ENCODE measurements at places on chromosomes 5 and 9.

DNA sequence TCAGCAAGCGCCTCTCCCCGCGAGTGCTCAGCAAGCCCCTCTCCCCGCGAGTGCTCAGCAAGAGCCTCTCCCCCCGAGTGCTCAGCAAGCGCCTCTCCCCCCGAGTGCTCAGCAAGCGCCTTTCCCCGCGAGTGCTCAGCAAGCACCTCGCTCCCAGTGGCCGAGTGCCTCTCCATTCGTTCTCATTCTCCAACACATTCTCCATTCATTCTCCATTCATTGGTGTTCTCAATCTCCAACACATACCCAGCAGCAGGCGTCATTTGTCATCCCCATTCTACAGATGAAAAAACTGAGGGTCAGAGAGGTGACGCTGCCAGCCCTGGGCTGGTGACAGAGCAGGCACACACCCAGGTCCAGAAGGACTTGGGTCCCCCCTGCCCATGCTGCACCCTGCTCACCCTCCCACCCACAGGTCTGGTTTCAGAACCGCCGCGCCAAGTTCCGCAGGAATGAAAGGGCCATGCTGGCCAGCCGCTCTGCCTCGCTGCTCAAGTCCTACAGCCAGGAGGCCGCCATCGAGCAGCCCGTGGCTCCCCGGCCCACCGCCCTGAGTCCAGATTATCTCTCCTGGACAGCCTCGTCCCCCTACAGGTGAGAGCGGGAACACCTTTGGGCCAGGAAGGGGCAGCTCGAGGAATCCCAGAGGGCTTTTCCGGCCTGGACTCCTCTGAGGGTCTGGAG is 32.5 kb downstream of the PTGES start:
- peak; percentile 13 for DNase-seq

GRCh38 chr9:36450110-36450732 is 50.2 kb upstream of the RNF38 start:
- no peak for DNase-seq

- DNase-seq: no peak
These were observed 88.5 kb upstream of the IER5L start for GRCh38 chr9:129266536-129266935.

DNA sequence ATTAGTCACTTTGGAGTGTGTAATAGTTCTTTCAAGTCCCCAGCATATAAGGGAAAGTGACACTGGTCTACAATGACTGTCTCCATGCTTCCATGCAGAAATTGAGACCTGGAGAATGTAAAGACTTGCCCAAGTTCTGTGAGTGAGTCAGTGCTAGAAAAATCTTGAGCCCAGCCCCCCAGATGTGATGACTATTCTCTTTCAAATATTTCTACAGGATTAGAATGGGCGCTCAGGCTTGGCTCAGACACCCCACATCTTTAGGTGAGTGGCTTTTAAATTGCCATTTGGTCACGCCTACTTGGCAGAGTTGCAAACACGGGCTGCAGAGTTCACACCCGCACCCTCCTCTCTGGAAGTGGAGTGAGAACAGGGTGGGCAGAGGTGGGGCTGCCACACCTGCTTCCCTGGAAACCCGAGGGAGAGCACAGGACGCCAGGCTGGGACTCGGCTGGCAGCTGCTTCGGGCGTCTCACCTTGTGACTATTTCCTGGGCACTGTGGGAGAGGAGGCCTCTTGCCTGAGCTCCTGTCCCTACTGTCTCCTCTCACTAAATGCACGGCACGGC is 37.6 kb downstream of the ROPN1L start:
- peak; percentile 48 for DNase-seq

DNA sequence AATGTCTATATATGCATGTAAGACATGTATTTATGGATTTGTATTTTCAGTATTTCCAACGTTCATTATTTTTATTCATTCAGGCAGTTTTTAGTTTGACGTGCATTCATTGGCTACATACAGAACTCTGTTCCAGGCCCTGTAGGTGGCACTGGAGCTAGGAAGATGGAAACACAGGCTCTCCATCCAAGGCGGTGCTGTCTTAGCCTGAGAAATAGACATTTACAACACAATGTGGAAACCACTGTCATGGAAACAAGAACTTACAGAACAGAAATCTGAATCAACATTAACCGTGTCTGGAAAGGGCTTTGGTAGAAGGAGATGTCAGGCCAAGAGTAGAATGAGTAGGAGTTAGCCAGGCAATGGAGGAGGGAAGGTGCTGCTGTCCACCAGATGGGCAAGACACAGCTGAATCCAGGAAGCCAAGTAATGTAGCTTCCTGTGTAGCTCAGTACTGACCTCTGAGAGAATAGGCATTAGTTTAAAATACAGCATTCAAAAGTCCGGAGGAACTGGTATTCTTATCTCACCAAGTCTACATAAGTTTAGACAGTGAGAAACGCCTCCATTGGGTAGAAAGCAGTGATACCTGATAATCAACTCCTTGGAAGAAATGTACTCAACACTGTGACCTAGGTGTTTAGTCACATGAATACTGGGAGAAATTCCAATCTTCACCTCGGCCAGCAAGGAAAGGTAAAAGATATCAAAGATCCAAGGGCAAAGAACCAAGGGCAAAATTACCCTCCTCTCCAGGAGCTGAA is 388.6 kb upstream of the CDH6 start:
- no peak for DNase-seq

- DNase-seq: no peak
These were observed 78.1 kb upstream of the DAP start for GRCh38 chr5:10839118-10839517.

- DNase-seq: no peak
These were observed 182.9 kb downstream of the CCDC192 start for GRCh38 chr5:127886081-127886480.

- DNase-seq: no peak
These were observed 11.5 kb upstream of the CLIC3 start for GRCh38 chr9:137007816-137008270.

- DNase-seq: no peak
These were observed 28.9 kb downstream of the YIPF5 start for GRCh38 chr5:144141585-144141984.

DNA sequence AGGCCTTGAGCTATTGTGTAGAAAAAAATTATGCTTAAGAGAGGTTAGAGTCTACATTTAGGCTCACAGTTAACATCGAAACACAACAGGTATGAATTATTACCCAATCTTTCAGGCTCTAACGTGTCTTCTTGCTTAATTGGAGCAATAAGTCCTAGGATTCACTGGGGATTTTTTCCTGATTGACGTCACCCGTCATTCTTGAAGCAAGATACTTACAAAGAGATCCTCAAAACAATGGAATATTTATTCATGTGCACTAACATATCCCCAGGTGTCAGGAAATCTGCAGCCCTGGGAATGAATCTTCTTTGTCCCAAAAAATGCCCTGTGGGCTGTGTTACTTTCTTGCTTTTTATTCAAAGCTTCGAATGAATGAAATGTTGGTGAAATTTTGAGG is 413.5 kb downstream of the NFIB start:
- DNase-seq: no peak

- no peak for DNase-seq
These were observed 95.6 kb downstream of the RFK start for GRCh38 chr9:76298521-76299144.

- DNase-seq: no peak
These were observed 2.7 kb downstream of the LCN9 start for GRCh38 chr9:135665795-135666189.

- no peak for DNase-seq
These were observed 227.1 kb upstream of the DMRT1 start for GRCh38 chr9:614431-614830.

DNA sequence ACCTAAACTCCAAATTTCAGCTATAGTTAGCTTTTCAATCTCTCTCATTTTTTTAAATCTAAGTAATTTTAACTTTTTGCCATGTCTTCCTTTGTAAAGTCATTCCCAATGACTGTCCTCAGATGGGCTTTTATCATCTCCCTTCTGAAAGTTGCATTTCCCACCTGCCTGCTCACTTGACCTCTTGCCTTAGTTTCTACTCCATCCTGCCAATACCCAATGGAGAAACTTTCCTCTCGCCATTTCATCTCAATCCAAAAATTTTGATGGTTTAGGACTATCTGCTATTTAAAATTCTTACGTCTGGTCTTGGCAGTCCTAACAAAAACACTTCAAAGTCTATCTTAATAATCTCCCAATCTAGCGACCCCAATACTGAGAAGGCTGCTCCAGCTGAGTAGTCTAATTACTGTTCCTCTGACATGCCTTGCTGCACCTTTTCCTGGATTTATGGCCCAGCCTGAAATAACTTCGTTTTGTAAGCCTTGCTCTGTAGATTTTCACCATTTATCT is 231.3 kb downstream of the PRR16 start:
- DNase-seq: no peak

DNA sequence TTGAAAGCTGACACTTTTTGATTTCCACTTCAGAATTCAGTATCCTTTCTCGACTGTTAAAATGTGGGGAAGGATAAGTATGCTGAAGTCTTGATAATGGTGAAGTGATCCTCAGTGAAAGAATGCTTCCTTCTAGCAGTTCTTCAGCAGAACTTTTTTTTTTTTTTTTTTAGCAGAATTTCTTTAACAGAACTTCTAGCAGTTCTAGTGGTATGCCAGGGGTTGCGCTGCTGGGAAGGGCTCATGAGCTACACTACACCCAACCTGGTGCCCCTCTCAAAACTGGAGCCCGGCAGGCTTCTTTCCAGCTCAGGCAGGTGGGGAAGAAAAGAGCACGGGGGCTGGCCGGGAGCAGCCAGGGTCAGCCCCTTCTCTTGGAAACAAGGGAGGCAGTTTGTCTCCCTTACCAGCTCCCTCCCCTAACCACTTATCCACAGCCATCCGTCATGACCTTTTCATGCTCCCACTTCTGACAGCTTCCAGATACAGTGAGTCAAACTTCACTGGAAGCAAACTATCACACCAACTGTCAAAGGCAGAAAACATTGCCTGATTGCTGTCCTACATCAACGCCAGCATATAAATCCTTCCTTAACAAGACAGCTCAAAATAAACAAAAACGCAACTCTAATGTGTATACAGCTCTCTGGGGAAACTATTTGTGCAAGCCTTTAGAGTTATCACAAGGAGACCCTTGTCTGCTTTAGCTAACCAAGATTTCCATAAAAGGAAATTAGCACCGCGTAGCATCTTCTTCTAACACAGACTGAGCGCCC is 211.5 kb downstream of the GAPVD1 start:
- DNase-seq: no peak

GRCh38 chr5:178404987-178405386 is 172.4 kb upstream of the PHYKPL start:
- no peak for DNase-seq

DNA sequence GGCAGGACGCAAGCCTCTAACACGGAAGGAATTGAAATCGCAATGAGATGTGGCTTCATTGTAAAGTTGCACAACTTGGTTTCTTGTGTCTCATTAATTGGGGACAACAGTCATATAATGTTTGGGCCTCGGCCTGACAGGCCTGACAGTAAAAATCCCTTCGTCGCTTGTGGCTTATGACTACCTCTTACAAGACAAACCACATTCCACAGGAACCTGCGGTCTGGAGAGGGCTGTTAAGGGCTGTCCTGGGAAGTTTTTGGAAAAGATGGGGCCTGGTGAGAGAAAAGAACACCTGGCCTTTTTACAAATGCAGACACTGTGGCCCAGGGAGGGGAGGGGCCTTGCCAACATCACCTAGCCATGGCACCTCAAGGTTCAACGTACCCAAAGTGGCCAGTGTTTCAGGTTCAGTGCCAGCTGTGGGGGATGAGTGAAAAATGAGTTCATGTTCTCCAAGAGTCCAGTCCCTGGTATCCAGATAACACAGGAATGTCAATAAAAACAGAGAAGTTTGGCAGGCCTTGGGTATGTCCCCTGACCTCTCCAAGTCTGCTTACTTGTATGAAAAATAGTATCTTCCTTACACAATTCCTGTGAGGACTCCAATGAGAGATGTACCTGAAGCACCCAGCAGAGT is 22.2 kb downstream of the SHB start:
- no peak for DNase-seq

- no peak for DNase-seq
These were observed 23.2 kb upstream of the PTGS1 start for GRCh38 chr9:122347348-122348287.

DNA sequence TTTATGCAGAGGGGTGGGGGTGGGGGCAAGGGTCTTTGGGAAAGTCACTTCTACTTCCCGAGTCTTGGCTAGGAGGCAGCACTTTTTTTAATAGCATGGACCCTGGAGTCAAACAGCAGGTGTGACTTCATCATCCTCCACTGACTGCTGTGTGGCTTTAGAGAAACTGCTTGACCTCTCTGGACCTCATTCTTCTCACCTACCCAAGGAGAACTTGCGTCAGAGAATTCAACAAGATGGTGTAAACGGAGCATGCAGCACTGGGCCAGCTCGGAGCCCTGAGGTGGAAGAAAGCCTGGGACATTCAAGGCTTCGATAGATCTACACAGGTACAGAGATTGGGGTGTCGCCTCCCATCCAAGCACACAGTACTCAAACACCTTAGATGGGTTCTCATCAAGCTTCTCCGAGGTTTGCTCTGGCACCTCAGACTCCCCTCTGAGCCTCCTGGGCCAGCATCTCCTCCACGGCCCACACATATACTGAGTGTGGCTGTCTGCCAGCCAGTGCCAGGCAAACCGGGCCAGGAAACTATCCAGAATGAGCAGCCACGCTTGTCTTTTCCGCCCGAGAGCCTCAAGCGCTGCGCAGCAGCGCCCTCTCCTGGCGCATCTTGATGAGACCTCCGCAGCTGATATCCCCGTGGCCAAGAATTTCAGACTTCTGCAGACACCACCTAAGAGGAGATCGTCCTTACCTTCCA is 4.6 kb upstream of the SLC25A48 start:
- DNase-seq: peak; percentile 19

DNA sequence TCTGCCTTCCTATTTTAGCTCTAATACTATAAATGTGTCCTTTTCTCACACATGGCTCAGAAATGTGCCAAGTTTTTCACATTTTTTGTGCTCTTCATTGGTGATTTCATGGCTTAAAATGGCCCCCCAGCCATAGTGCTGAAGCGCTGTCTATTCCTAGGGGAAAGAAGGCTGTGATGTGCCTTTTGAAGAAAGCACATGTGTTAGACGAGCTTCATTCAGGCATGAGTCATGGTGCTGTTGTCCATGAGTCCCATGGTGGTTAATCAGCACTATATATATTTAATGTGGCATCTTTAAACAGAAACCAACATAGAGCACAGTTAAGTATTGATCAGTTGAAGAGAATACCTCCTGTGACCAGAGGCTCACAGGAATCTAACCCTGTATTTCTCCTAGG is 55.8 kb downstream of the PDE8B start:
- no peak for DNase-seq

DNA sequence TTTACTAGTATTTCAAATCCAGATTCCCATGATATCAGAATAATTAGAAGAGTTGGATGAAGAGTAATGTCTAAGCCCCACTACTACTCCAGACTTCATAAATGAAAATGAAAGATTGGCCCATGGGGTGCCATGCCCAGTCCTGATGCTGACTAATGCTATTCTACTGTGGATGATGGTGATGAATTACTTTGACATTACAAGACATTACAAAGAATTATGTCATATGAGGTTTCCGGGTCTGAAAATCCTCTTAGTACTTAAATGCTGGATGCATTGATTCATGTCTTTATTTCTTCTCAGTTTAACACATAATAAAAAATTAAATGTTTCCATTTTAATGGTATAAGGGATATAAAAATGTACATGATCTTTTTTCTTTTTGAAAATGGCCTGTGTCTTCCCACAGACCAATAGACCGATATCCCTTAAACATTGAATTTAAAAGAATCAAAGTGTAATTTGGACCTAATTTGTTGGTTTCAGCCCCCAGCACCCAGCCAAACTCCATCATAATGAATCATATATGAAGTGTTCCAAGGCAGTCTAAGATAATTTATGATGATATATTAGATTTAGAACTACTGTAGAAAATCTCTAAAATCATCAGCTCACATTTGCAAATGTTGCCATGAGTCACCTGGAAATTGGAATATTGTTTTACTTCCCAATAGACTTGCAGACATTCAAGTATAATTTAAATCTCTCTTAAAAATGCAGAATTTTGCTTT is 223.6 kb upstream of the SGCD start:
- no peak for DNase-seq
